HEK293T (cell line): ENCODE measurements at places on chromosomes 4 and X.

GRCh38 chr4:5168891-5169290 is 117.6 kb downstream of the STK32B start:
- DNase-seq = no peak

DNA sequence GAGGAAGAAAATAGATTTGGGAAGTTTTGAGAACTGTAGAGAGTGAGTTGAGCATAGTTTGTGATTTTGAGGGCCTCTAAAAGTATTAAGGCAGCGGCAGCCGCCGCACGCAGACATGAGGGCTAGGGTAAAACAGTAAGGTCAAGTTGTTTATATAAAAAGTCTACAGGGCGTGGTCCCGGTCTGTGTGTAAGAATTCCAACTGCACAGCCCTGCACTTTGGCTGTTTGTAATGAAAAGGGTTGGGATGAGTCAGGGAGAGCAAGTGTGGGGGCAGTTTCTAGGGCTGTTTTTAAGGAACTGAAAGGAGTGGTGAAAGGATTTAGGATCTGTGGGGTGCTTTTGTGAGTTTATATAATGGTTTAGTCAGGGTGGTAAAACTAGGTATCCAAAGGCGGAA is 55.0 kb downstream of the BEX3 start:
- DNase-seq = no peak

DNA sequence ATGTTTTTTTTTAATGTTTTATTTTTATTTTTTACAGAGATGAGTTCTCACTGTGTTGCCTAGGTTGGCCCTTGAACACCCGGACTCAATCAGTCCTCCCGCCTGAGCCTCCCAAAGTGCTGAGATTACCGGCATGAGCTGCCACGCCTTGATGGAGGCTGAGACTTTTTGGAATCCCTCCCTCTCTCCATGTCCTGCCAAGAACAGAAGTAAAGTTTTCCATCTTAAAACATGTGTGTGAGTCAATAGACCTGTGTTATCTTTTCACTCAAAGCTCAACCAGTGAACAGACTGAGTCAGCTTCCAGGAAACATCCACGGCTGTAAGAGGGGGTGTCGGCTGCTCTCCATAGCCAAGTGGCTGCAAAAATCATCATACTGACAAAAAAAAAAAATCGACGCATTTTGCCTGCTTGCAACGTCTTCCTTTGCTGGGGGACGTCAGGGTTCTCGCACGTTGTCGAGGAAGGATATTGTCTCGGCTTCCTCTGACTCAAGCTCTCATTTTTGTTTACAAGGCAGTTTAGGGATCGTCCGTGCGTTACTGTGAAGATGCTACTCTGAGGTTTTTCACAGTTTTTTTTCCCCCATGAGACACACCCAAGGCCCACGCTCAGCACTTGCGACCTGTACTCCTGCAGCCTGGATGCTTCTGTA is 10.0 kb upstream of the ASMTL start:
- no peak for DNase-seq

- DNase-seq = peak; percentile 57
Measured at GRCh38 chrX:49282647-49283011, 13.0 kb downstream of the PPP1R3F start.

DNA sequence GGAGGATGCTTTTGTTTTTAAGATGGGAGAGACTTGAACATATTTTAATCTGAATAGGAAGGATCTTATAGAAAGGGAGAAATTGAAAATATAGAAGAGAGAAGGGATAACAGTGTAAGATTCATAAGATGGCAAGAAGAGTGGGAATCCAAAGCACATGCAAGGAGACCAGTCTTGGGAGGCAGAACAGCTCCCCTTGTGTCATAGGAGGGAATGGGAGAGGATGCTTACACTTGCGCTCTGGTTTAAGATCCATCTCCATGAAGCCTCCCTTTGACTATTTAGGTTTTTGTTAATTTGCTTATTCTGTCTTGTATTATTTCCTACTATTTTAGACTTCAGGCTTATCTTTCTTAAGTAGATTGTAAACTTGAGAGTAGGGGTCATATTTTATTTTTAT is 42.7 kb downstream of the KIF4A start:
- DNase-seq = peak; percentile 34

- no peak for DNase-seq
Measured at GRCh38 chr4:77022560-77023179, 53.1 kb downstream of the CCNI start.

DNA sequence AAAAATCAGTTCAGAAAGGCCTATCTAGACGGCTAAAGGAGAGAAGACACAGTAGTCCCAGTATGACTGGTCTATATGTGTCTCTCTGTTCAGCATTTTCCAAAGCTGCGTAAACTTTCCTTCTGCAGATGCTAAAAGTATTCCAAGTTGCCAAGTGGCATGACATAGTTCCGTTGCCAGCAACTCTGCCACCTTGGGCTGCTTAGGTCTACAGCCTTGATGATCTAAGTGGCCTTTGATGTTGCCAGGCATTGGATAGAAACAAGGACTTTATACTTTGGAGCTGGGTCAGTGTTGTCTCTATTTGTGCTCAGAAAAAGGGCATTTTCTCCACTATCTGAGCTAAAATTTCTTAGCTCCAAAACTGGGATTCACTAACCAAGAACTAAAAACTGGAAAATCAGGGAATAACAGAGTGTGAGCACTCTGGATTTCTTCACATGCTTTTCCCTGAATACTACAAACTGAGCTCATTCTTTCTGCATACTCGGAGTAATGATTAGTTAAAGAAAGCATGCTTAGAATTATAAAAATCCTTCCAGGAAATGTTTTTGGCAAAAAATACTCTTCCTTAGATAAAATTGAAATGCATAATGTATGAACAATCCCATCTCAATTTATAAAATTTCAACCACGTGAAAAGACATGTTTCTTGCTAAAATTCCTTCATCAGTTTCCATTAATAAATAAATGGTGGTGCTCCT is 191.4 kb downstream of the ADAMTS3 start:
- no peak for DNase-seq

- DNase-seq = no peak
Measured at GRCh38 chrX:27998666-27999065, 17.4 kb upstream of the DCAF8L1 start.

DNA sequence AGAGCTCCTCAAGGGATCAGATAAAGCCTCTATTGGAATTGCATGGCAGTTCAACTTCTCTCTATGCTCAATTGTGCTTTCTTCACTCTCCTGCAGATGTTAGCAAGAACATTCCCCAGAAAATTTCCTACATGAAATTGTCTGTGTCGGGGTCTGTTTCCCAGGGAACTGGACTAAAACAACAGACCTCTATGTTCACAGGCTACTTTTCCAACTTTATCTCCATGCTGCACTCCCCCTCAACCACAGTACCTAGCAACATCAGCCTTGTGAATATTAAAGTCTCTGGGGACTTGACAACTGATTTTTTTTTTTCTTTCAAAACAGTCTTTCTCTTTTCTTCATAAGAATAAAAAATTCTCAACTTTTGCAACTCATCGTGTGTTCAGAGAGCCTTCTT is 1470.8 kb upstream of the ADGRL3 start:
- no peak for DNase-seq

DNA sequence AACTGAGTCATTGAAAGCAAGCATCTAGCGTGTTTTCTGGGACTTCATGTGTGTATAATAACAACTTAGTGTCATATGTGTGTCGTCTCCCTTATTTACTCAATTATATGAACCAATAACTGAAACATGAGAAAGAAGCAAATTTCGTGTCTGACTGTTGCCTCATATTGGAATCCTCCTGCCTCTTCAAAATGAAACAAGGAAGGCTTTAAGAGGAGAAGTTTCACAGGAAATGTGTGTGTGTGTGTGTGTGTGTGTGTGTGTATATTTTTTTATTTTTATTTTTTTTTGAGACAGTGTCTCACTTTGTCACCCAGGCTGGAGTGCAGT is 145.8 kb upstream of the SFRP2 start:
- no peak for DNase-seq

- DNase-seq = no peak
Measured at GRCh38 chr4:11281720-11282119, 147.0 kb downstream of the HS3ST1 start.

DNA sequence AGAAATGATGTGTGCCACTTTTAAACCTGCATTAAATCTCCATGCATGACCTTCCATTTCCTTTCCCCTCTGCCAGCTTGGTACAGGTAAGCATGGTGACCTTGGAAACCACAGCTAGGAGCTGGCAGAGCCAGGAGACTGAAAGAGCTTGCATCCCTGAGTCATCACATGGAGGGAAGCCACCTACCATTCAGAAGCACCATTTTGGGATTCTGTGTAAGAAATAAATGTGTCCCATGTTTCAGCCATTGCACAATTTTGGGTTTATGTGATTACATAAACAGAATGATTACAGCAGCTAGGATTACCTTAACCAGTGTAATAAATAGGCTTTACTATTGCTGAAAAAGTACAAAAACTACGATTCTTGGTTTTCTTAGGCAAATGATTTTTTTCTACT is 17.3 kb upstream of the CCDC149 start:
- DNase-seq = no peak

DNA sequence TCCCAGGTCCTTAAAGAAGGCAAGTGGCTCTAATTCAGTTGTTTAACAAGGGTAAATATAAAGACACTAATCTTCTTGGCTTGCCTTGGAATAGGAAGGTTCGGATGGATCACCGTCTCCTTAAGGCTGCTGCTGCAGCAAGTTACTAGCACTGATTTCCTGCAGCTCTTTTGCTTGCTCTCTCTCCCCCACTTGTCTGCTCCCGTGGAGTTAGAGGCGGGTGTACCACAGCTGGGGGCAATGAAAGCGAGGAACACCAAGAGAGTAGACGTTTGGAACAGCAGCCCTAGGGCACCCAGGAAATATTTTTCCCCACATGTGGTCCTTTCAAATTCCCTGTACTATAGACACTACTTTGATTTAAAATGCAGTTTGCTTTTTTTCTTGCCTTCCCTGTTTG is 202.2 kb downstream of the SH2D1A start:
- DNase-seq = no peak

GRCh38 chrX:18676470-18676869 is 4.6 kb upstream of the RS1 start:
- peak; percentile 72 for DNase-seq

GRCh38 chr4:153651587-153651986 is 32.5 kb upstream of the TLR2 start:
- no peak for DNase-seq

DNA sequence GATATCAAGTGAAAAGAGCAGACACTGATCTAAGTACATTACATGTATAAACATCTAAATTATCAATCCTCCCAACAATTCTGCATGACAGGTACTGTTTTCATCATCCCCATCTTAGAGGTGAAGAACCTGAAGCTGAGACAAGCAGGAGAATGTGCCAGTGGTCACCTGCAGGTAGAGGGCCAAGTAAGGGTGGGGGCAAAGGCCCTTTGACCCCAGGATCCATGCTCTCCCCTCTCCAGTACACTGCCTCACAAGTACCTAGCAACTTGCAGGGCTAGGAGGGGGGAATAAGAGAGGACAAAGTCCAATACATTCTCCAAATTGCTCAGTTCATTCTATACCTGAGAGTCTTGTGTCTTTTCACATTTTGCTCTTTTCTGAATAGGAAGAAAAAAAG is 8.3 kb upstream of the MAP7D2 start:
- no peak for DNase-seq

- no peak for DNase-seq
Measured at GRCh38 chrX:10569946-10570345, 50.4 kb downstream of the MID1 start.

- DNase-seq = peak; percentile 7
Measured at GRCh38 chr4:93646233-93646930, 182.2 kb upstream of the ATOH1 start.

DNA sequence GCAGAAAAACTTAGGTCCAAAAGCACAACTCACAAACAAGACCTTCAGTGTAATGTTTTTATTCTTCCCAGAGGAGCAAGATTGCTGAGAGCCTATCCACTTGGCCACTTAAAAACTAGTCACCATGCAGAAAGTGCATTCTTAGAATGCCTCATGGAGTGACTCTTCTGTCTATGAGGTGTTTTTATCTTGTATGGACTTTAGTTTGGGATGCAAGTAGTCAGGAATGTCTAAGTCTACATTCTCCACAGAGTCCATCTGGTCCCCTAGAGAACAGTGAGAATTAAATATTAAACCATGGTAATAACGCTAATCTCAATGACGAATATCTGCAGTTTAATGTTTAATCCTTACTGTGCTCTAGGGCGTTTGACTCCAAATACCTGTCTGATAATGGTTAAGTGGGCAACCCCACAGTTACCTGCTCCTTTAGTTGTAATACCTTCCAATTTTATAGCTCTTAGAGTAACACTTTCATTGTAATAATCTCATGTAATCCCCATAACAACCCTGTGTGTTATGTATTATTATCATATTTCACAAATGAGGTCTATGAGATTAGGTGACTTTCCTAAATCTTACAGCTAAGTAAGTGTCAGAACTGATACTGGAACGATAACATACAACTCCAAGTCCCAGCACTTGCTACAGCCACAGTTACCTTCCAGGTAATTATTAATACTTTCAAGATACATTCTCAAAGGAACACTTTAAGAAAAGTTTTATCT is 235.6 kb upstream of the JADE1 start:
- DNase-seq = no peak

DNA sequence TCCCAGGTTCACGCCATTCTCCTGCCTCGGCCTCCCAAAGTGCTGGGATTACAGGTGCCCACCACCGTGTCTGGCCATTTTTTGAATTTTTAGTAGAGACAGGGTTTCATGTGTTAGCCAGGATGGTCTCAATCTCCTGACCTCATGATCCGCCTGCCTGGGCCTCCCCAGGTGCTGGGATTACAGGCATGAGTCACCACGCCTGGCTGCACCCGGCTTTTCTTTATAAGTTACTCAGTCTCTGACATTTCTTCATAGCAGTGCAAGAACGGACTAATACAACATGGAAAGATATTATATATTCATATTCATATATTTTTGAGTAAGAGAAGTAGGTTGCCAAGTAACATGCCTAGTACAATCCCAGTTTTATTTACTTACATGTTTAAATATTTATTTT is 22.9 kb downstream of the SHROOM3 start:
- DNase-seq = no peak

- no peak for DNase-seq
Measured at GRCh38 chrX:23803931-23804381, 21.0 kb downstream of the SAT1 start.

GRCh38 chr4:55077577-55077976 is 47.8 kb downstream of the KDR start:
- DNase-seq = no peak

DNA sequence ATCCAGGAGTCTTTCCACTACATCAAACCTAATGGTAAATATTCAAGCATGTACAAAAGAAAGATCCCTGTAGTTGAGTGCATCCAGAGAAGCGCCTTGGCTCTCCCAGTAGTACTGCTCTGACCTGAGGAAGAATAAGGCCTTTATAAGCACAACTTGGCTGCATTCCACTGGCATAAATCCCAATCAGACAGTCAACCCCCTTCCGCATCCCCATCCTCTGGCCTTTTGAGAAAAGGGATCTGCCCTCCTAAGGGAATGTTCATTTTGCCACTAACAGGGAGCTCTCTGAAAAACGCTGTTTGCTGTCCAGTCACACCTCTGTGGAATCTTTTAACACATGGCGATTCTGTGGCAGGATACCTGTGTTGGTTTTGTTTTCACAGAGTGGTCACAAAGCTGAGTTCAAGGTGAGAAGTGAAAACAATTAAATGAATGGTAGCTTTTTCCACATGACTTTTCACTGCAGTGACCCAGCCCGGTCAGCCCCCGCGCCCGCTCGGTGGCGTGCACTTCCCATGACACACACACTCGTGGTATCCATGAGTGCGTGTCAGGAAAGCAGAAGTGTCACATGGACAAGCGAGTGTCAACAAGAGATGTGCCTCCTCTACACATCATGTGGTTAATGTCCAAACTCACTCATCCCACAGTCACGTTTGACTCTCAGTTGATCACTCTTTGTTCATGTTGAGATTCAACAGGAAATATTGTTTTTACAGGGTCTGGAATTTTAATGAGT is 112.2 kb upstream of the ENPP6 start:
- DNase-seq = no peak
